ENCODE measurements at places on chromosomes 6 and 20.
A peak's percentile ranks its signal among the peaks of the same experiment; 100 is the strongest.

DNA sequence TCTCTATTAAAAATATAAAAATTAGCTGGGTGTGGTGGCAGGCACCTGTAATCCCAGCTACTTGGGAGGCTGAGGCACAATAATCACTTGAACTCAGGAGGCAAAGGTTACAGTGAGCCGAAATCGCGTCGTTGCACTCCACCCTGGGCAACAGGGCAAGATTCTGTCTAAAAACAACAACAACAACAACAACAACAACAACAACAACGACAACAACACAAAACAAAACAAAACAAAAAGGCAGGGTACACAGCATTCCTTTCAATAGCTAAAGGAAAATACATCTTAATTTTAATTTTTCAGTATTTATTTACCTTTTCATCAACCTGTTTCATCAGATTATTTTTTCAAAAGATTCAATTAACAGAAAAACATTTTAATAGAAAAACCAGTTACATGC is 28.4 kb downstream of the SRPK1 start:
- DNase-seq = no peak

GRCh38 chr6:70849348-70850069 is 107.4 kb downstream of the B3GAT2 start:
- no peak for DNase-seq

- DNase-seq = no peak
Observed at GRCh38 chr6:39893286-39893685, 41.0 kb downstream of the MOCS1 start.

DNA sequence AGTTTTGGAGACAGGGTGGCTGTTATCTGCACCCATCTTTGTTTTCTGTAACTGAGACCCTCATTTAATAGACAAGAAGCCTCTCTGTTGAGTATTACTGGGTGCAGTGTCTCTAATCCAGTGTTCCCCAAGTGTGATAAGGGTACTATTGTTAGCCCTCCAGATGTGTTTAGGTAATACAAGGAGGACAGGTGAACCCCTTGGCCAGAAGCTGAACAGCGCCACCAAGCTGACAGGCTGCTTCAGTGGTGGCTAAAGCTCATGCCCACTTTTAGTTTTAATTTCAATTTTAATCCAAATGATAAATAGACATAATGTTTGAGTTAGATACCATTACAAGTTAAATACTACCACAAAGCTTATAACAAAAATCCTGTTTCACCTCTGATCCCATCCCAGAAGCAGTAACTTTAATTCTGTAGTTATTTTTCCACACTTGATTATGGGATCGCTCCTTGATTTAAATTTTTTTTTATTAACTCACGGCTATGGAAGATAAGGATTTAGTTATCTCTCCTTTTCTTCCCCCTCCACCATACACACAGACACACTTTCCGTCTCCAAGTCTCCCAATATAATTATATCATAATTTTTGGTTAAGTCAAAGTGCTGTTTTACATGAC is 8.4 kb upstream of the STK35 start:
- DNase-seq = peak; percentile 15

DNA sequence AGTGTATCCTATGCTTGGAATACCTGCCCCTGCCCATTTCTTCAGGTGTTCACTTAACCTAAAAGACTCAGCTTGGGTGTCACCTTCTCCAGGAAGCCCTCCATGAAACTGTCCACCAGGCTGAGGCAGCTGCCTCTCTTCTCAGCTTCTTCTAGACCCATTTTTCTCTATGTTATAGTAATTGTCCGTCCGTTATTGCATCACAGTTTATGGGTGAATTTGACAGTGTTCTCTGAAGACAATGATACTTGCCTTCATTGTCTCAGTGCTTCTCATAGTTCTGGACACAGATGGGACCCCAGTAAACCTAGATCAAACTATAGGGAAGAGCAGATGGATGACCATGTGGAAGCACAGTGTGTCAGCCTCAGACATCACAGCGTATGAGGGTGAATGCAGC is 238.0 kb upstream of the MOCS1 start:
- DNase-seq = no peak

DNA sequence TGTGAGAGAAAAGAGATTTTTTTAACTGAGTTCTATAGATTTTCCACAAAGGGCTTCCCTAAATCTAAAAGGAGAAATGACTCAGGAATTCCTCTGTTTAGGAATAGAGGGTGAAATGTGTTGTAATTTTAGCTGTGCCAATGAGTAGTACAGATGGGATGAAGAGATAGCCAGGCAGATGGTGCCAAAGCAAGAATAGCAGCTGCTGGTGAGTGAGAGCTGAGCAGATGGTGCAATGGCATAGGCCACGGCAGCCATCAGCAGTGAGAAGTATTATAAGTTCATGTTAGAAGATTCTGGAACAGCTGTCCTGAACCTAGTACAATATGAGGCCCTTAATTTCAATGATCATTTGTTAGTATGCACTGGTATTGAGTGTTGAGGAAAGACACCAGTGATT is 40.2 kb upstream of the CRISP1 start:
- DNase-seq = no peak

GRCh38 chr20:51586005-51586440 is 43.5 kb upstream of the NFATC2 start:
- no peak for DNase-seq

DNA sequence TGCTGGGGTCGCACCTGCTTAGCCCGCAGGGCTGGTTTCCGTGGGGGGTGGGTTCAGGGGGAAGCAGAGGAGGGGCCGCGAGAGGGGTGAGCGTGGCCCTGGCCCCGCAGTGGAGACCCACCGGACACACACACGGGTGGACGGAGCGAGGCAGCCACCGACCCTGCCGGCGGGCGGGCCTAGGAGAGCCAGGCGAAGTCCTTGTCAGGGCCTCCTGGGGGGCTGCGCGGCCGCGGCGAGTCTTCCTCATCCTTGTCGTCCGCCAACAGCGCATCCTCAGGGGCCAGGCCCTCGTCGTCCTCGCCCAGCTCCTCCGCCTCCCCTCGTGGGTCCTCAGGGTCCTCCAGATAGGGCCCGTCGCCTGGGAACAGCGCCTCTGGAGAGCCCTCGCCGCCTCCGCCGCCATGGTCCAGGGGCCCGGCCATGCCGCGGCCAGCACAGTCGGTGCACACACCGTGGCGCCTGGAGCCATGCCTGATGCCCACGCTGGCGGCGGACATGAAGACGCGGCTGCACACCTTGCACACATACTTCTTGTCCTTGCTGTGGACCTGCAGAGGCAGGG is 7.3 kb downstream of the SLC2A4RG start:
- DNase-seq = no peak

DNA sequence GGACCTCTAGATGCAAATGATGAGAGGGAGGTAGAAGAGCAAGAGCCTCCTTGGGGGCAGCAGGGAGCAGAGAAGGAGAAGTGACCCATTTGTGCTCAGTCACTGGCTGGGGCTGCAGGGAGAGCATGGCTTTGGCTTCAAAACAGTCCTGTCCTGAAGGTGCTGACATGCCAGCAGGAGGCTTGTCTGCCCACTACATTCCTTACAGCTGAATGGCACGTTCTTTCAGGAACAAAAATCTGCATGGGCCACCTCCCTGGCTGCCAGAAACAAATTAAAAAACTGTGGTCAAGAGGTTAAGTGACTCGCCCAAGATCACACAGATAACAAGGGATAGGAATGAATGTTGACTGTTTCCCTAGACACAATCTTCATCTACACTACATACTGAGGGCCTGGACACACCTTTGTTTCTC is 188.8 kb downstream of the HIVEP2 start:
- DNase-seq = no peak

DNA sequence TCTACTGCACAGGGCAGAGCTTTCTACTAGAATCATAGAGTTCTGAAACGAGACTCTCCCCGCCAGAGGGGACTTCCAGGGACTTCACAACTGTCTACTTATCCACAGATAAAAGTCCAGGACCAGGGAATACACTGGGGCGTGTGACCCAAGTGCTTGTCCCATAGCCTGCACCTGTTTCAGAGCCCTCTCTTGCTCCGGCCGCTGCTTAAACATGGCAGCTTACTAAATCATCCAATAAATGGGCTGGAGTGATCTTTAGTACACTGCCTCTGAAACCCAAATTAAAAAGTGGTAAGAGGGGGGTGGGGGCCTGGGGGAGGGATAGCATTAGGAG is 8.9 kb upstream of the RAB44 start:
- no peak for DNase-seq

DNA sequence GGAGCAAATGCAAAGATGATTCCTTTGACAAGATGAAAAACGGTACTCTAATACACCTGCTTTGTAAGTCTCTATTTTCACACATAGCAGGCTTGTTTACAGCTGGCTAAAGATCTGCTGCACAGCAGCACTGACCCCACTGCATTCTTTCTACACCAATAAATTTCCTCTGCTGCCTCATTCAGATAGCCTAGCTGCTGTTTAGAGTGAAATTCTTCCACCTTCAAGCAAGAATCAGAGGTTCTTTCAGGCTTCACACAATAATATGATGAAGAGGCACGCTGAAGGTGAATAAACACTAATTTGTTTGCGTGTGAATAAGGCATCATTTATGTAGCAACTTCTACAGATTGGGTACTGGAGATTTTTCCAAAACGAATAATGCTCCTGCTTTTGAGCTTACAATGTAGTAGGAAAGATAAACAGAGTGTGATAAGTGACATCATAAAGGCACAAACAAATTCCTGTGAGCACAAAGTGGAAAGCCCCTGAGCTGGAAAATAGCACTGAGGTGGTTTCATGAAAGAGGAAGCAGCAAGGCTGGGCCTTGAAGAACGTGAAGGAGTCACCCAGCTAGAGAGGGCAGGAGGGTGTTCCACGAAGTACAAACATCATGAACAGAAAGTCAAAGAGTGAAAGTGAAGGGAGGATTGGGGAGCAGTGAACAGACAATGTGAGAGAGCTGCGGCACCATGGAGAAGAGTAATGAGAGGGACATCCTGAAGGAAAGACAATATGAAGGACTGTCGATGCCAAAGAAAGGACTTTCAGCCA is 543.4 kb downstream of the CD83 start:
- DNase-seq = no peak

DNA sequence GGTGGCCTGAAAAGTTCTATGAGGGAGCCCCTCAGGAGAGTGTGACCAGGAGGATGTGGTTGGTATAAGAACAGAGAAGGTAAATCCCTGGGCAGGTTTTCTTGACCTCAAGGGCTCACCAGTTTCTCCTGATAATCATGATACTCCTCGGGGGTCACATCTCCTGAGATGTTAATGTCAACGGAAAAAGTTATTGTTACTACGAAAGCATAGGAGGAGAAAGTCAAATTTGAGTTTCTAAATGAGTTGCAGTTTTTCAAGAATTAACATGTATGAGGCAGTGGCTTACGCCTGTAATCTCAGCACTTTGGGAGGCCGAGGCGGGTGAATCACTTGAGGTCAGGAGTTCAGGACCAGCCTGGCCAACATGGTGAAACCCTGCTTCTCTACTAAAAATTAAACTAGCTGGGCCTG is 23.4 kb downstream of the MGME1 start:
- DNase-seq = peak; percentile 37

DNA sequence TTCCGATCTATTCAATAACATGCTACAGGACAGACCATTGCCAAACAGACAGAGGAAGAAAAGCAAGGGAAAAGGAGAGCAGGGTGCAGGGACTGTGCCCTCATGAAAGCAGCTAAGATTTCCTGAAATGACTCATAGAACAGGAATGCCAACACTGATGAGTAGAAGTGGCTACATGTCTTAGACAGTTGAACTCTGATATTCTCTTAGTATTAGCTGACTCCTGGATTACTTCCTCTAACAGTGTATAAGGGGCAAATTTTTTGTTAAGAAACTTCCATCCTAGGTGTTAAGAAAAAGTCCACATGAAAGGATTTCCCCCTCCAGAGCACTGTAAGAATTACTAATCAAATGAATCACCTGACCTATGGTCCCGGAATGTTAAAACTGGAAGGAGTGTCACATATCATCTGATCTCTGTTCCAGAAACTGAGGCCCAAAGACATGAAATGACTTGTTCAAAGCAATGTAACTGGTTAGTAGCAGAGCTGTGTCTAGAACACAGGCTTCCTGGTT is 224.9 kb downstream of the IBTK start:
- DNase-seq = no peak

GRCh38 chr6:81735756-81736380 is 16.6 kb downstream of the TENT5A start:
- DNase-seq = no peak

DNA sequence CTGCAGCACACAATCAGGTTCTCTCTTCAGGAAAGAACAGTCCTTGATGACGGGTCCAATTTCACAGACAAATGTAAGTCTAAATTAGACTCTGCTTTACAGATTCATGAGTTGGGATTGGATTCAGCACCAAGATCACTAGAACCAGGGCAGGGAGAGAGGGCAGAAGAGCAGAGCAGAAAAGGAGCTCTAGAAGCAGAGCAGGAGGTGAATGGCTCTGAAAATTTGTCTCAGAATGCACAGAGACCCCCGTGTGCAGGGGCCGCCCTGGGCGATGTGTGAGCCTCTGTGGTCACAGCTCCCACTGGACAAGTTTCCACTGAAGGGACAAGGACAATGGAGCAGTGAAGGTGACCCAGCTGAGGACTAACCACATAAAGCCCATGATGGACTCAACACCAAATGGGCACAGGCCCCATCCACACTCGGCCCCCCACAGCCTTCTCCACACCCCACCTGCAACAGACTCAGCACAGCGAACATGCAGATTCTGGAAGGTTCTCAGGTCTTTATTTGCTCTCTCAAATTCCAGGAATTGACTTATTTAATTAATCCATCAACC is 3.5 kb downstream of the HLA-B start:
- peak; percentile 28 for DNase-seq

DNA sequence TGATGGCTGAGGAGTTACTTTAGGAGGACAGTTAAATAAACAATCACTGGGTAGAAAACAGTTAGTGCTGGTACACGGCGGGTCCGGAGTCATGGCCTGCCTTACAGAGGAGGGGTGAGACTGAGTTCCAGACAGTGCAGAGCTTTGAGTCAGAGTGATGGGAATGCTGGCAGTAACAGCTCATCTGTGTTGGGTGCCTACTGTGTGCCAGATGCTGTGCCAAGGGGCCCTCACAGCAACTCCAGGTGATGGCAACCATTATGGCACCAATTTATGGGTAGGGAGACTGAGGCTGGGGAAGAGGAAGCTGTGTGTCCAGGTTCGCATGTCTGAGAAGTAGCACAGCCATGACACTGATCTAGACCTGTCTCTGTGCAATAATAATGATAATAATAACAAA is 132.6 kb downstream of the CEBPB start:
- DNase-seq = no peak

- no peak for DNase-seq
Observed at GRCh38 chr20:62359043-62359490, 8.0 kb downstream of the LAMA5 start.

GRCh38 chr6:128725271-128726233 is 157.4 kb upstream of the LAMA2 start:
- DNase-seq = no peak

DNA sequence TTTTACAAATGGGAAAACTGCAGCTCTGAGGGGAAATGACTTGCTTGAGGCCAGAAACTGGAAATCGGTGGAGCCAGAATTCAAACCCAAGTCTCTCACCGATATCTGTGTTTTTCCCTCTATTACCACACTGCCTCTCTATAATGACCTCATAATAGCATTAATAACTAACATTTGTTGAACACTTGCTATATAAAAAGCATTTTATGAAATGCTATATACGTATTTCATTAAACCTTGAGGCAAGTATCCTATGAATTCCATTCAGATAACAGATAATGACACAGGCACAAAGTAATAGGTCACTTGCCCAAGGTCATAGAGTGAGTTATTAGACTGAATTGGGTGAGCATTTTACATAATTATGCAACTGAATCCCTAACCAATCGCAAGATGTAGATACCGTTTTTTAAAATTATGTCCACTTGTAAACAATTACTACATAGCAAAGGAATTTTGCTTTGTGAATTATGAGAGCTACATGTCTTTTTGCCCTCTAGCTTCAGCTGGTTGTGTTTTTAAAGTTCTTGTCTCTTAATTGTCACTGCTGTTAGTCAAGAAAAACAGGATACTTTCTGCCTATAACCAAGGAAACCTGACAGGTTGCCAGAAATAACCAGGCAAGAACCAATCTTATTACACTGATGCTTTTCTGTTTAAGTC is 4.7 kb downstream of the DSN1 start:
- DNase-seq = no peak
